LHCN-M2 (cell line): ENCODE measurements at places on chromosomes 6 and 20.

GRCh38 chr20:18553746-18554145, 13.5 kb upstream of the SMIM26 start:
- no peak for DNase-seq

DNA sequence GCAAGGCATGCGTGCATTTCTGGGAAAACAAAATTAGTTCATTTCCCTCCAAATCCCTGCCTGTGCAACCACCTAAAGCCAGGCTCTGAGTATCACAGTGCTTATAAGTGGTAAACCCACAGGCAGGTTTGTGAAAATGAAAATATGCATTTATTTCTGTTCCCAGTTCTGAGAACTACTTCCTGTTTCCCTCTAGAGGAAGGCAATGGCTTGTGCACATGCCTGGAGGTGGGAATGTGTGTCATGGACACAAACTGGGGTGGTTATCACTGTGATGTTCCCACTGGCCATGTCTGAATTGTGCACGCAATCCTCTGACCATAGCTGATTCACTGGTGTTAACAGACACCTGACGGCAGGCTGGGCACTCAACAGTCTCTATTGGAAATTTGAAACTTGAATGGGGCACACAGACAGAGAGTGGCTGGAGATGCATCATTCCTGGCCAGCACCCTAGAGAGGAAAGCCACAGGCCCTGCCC, 26.3 kb downstream of the FAM110A start:
- peak; percentile 81 for DNase-seq

- DNase-seq, result no peak
These were observed 56.6 kb downstream of the BPIFB1 start for GRCh38 chr20:33339515-33340058.

DNA sequence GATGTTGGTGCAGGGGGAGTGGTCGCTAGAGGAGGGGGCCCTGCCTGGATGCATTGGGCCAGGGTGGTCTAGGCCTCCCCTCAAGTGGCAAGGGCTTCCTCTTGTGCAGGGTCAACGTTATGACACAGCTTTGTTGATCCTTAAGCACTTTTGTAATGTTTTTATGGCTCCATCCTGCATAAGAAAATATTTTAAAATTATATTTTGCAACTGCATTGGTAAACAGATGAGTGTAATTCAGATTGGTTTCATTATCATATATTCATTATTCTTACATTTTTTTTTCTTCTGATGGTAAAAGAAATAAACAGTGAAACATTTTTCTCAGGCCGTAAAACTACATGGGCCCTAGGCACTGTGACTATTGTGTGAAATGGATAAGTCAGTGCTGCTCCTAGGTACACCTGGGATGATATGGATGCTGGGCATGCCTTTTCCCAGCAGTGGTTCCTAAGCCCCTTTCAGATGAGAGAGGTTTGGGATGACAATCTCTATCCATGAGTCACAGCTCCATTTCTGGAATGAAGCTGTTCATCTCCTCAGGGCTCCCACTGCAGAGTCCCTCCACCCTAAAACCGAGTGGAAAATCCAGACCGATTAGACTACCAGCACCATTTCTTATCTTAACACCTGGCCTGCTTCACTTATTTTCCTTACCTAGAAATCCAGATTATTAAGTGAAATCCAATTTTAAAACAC, 5.8 kb upstream of the SIM1 start:
- DNase-seq, result peak; percentile 8

DNA sequence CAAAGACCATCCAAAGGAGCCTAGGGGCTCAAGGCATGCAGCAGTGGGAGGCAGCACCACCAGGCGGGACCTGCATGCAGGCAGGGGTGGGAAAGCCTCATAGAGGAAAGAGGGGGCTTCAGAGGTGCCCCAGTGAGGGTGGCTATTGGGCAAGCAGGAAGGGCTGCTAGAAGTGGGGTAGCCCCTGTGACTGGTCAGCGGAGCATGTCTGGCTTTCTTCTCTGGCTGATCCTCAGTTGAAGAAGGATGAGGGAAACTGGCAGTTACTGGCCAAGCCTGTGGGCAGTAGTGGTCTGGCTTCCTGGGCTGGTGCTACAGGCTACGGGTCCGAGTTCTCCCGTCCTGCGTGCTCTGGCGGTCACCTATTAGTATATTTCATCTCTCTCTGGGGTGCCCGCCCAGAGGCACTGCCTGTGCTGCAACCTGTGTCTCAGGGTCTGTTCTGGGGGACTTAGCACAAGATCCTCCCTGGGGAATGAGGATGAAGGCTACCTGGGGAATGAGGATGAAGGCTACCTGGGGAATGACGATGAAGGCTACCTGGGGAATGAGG, 35.9 kb upstream of the CST7 start:
- DNase-seq, result no peak

DNA sequence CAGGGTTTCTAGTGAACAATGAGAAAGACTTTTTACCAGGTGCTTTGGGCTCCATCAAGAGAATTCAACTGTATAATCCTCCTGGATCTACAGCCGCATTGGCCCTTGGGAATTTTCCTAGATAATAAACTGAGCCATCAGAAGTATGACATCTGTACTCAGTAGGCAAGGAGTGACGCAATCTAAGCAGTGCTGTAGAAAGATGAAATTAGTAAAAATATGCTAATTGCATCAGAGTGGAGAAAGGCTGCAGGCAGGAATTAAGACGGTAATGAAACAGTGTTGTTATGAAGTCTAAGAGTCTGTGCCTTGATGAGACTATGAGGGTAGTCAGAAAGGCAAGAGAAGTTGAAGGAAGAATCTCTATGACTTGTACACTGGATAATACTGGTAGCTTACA, 507.9 kb upstream of the SOX4 start:
- no peak for DNase-seq

- DNase-seq, result peak; percentile 25
These were observed 38.4 kb upstream of the CCDC167 start for GRCh38 chr6:37538107-37538506.

- DNase-seq, result peak; percentile 23
These were observed 671 bp downstream of the CDH4 start for GRCh38 chr20:61252601-61253263.

- DNase-seq, result no peak
These were observed 191.2 kb upstream of the SOX4 start for GRCh38 chr6:21402368-21402767.

- DNase-seq, result peak; percentile 45
These were observed 93.4 kb downstream of the ANKS1A start for GRCh38 chr6:34982424-34982852.

- no peak for DNase-seq
These were observed 47.3 kb downstream of the ZFAND3 start for GRCh38 chr6:37866590-37867507.

DNA sequence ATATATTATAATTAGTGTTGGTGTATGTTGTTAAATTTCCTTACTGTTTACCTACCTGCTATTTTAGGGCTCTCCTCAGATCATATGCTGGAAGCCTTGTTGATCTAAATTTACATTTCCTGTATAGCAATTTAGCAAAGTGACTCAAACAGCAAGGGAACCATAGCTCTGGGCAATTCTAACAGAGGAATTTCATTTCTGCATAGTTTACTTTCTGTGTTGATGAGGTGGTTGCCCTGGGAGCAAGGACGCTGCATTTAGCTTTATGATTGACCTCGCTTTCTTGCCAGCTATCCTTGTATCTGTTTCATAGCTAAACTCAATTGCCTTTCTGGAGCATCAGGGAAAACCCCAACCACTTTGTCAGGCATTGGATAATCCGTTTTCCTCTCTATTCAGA, 810.8 kb downstream of the GRIK2 start:
- DNase-seq, result no peak

DNA sequence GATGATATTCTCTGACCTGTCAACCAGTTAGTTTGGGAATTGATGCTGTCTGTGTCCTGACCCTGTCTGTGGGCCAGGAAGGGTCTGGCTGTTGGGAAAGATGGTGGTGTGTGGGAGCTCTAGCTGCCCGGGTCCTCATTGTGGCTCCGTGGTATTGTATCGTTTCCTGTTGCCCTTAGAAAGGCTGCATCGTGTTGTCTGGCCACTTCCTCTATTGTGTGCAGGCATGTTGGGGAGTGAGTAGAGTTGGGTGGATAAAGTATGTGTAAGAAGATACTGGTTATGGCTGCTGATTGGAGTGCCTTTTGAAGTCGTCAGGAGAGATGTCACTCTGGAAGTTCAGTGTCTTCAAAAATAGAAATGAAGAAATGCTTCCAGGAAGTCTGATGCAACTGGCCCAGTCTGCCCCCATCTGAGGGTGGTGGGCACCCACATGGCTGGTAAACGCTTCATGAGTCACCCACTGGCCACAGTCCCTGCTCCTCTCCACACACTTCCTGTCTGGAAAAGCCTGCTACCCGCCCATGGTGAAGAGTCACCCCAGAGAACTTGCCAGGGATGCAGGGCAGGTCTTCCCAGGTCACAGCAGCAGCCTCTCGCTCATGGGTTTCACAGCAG, 27.9 kb downstream of the PPARD start:
- DNase-seq, result peak; percentile 98

DNA sequence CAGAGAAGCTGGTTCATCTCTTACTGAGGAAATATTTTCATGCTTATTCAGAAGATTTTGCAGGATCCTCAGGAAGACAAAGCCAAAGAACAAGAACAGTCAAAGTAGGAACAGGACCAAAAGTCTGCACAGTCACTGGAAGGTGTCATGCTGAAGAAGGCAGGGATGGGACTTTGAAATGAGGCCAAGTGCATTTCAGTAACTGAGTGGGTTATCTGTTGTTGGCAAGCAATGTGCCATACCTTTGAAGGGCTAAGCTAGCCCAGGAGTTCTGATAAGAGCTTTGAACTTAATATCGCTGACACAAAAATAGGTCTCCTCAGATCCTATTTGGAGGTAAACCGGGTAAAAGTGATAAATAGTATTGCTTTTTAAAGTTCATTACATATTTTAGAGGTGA, 31.5 kb downstream of the SLC16A10 start:
- no peak for DNase-seq

GRCh38 chr6:148328876-148329555, 13.6 kb upstream of the SASH1 start:
- DNase-seq, result no peak

DNA sequence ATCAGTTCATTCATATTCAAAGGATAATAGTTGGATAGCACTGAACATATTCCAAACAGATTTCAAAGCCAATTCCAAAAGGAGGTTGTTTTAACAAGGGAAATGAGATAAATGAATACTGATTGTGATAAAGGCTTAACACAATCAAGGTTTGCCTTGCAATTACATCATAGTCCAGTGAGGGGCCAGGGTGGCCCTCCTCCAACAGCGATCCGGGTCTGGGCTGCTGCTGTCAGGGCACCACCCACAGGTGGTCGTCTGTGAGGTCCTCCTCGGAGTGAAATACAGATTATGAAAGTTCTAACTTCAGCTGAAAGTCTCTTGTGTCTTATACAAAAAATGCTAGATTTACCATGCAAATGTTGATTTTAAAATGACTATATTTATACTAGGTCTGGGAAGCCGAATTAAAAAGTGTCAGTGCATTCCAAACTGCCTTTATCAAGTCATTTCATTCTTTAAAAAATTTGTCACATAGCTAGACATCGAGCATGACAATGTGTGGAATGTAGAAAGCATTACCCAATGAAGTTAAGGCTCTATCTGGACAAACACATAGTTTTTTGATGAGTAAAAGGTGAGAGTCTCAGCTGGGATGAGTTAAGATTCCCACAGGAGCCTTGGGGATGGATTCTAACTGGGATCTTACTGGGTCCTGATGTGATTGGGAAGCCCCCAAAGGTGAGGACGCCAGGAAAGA, 65.9 kb upstream of the SLC22A23 start:
- DNase-seq, result peak; percentile 34

- DNase-seq, result peak; percentile 73
These were observed 89.3 kb downstream of the HAO1 start for GRCh38 chr20:7850775-7851490.

DNA sequence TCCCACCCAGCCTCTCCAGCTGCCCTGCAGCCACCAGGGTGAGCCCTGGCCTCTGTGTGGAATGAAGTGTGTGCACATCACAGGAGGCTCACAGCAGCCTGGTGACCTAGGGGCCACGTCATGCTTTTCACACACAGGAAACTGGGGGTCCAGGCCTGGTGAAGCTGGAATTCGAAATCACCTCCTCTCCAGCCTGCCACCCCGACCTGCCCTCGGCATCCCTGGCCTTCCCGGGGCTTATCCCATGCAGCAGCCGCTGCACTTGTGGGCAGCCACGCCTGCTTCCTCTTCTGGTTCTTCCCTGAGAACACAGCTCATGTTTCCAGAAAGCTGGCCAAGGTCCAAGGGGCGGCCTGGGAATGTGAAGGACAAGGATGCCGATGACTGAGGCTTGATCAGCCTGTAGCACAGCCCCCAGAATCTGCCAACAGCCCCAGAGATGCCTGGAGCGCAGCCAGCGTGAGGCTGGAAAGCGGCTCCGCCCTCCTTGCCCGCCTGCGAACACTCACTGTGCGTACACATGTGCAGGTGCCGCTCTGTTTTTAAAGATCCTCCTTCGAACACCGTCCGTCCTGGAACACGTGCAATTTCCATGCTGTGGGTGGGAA, 4.2 kb upstream of the NTSR1 start:
- DNase-seq, result peak; percentile 95
